Left renal cortex interstitium (tissue), 4 donors: ENCODE measurements at places on chromosomes 16 and 17. TPM values are rescaled to one million over a fixed set of nuclear protein-coding genes. Genes with fewer than 3 reads are reported as not detected.

GRCh38 chr17:36602924-36603384, 1.6 kb downstream of the MRM1 start:
- DNase-seq = no peak

The KRTAP9-8 gene
- polyA plus RNA-seq = not detected

GRCh38 chr16:56999409-57000270, 10.3 kb downstream of the NLRC5 start:
- no peak for DNase-seq

- DNase-seq = no peak
These were observed 26.3 kb downstream of the CNTNAP1 start for GRCh38 chr17:42708588-42708987.

DNA sequence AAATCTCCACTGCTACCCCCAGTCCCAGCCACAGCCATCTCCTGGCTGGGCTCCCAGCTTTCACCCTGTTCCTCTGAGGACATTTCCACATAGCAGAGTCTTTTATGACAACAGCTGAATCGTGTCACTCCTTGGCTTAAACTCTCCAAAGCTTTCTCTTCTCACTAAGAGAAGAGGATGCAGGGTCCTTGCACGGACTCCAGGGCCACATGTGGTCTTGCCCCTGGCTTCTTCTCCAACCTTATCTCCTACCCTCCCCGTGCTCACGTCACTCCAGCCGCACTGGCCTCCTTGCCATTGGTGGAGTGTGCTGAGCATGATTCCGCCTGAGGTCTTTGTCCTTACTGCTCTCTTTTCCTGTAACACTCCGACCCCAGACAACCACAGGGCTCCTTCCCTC, 39.9 kb upstream of the CCDC182 start:
- DNase-seq = peak; percentile 55

The SLC5A11 gene
- 5.1 TPM for polyA plus RNA-seq

- no peak for DNase-seq
These were observed 12.1 kb upstream of the NDUFAB1 start for GRCh38 chr16:23608194-23608593.

GRCh38 chr16:88639231-88640038, 1.1 kb downstream of the IL17C start:
- DNase-seq = no peak

- no peak for DNase-seq
These were observed 13.6 kb downstream of the HEATR6 start for GRCh38 chr17:60065136-60065535.

The ANKRD40CL gene
- polyA plus RNA-seq = 0.46 TPM

The SOST gene
- polyA plus RNA-seq = 50.0 TPM

DNA sequence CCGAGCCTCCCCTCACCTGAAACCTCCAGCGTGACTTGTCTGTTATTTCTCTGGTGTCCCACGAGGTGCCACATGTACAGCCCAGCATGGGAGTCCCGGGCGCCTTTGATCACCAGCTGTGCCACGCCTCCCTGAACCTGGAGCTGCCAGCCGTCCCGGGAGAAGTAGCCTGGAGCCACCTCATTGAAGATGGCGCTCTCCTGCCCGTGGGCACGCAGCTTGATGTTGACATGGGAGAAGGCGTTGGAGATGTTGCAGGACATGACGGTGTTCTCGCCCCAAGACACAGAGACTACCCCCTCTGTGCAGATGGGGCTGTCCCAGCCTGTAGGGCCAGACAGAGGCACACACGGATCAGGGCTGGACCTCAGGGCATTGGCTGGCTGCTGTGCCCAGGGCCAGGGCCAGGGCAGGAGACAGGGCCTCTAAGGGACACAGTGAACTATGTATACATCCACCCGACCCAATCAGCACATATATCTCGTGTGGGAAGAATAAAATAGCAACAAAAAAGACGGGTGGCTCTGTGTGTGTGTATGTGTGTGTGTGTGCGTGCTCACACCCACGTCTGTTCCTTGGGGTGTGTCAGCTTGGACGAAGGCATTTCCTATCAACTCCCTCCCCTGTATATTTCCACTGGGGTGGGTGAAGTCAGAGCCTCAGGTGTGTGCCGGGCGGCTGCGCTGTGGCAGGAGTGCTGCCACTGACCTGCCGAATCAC, 7.3 kb upstream of the CD7 start:
- no peak for DNase-seq

The IRF8 gene
- 6.1 TPM for polyA plus RNA-seq

DNA sequence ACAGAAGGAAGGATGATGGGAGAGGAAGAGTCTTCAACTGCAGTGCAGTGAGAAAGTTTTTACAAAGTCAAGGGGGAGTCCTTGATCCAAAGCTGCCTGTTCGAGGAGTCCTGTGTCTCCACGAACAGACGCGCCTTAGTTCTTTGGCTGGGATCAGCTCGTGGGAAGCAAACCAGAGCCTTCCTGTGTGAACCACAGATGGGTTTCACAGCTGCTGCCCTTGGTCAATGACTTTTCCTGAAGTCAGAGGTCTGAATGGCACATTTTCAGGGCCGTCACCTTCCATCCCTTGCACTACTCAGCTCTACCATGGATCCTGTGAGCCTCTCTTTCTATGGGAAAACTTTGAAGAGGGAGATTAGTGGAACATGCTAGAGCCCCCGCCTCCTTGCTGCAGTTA, 4.2 kb upstream of the SBK1 start:
- DNase-seq = no peak

The KPNB1 gene
- 256 TPM for polyA plus RNA-seq

DNA sequence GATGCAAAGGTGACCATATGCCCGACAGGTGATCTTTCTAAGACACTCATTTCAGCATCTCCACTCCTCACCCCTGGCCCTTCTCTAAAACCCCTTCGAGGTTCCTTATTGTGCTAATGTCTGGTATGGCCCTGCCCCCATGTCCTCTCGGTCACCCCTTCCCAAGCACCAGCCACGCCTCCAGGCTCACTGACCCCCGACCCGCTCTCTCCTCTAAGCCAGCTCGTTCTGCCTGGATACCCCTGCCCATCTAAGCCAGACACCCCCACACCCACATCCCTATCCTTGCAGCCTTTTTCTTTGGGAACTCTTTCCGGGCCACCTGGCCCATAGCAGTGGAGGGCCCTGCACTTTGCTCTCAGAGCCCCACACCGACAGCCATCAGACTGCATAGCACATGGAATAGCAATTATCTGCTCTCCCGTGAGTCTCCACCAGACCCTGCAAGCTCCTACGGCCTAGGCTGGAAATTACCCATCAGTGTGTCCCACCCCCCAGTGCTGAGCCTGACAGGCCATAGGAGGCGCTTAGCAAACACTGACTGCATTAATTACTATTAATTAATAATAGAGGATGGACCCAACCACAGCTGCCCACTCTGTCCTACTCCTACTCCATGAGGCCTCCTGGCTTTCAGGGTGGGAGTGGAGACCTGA, 176.7 kb downstream of the TMEM132E start:
- DNase-seq = no peak

DNA sequence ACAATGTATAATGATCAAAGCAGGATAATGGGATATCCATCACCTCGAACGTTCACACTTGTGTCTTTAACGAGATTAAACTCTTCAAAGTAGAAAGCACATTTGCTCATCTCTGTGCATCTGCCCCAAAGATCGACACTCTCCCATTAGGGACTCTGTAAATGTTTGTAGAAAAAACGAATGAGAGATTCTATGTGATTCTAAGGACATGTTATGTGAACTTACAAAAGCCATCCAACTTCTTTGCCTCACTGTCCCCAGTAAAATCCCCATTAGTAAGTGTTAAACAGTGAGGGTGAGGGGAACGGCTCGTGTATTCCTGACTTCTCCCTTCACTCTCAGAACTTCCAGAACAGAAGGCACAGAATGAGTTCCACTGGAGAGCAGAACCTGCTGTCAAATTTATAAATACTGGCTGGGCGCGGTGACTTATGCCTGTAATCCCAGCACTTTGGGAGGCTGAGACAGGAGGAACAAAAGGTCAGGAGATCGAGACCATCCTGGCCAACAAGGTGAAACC, 134.1 kb downstream of the WSCD1 start:
- no peak for DNase-seq

The FOXN1 gene
- 0.81 TPM for polyA plus RNA-seq

The MSLN gene
- polyA plus RNA-seq = 24.8 TPM

The AKAP10 gene
- polyA plus RNA-seq = 25.7 TPM

GRCh38 chr17:57752031-57752905, 7.2 kb upstream of the CCDC182 start:
- DNase-seq = no peak
